Uterine smooth muscle cell (primary cell): ENCODE measurements at places on chromosomes 11 and 22. TPM values are rescaled to one million over a fixed set of nuclear protein-coding genes. Genes with fewer than 3 reads are reported as not detected.

HBB gene
- total RNA-seq: not detected in 2 replicates

SLC35C1 gene
- 8.6 and 9.3 TPM in 2 replicates for total RNA-seq

TRIM64C gene
- not detected in 2 replicates for total RNA-seq

BIRC2 gene
- 58.3 and 64.2 TPM in 2 replicates for total RNA-seq

ZNF215 gene
- total RNA-seq: 10.4 and 10.6 TPM in 2 replicates

SLC1A2 gene
- 6.2 and 7.7 TPM in 2 replicates for total RNA-seq

FAM111B gene
- total RNA-seq: 3.5 and 22.4 TPM in 2 replicates

FAT3 gene
- 6.2 and 15.2 TPM in 2 replicates for total RNA-seq

E2F8 gene
- 0.25 and 2.0 TPM in 2 replicates for total RNA-seq

YAP1 gene
- total RNA-seq: 158 and 240 TPM in 2 replicates
